ENCODE measurements at places on chromosomes 1 and 21.

GRCh38 chr1:167107456-167107855, 13.6 kb downstream of the STYXL2 start:
- H3K36me3 ChIP-seq: peaks cover 14% of the 10 kb centered on the region
- H3K4me3 ChIP-seq: no peak overlapping the region
- H3K27me3 ChIP-seq: no peaks in the 10 kb centered on the region
- no peak for DNase-seq
- H3K4me1 ChIP-seq: peaks cover 60% of the 10 kb centered on the region

DNA sequence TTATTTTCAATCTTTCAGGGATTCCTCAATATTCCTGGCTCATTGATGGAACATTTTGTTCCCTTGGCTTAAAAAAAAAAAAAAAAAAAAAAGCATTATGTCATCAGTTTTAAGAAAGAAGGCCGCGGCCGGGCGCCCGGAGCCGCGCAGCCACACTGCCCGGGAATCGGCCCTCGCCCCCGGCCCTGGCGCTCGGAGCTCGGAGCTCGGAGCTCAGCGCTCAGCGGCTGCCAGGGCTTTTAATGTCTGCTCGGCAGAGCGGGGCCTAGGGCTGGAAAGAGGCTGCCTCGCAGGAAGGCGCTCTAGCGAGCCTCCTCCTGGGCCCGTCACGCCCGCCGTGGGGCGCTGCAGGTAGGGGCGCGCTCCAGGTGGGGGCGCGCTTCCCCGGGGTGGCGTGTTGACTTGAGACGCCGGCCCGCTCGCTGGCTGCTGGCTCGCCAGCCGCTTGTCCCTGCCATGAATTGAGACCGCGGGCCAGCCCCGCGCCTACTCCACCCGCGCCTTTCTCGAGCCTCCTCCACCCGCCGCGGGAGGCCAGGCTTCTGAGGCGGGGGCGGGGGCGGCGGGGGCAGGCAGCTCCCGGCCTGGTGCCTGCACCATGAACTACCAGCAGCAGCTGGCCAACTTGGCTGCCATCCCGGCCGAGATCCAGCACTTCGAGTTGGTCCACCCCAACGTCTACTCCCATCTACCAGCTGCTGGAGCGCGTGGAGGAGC, 5.4 kb upstream of the TDRD5 start:
- no peaks in the 10 kb centered on the region for H3K4me1 ChIP-seq
- no peak for DNase-seq
- no peaks in the 10 kb centered on the region for H3K36me3 ChIP-seq
- peaks cover 52% of the 10 kb centered on the region for H3K27me3 ChIP-seq

- H3K27me3 ChIP-seq: peaks cover 2% of the 10 kb centered on the region
- no peak overlapping the region for H3K4me3 ChIP-seq
- H3K36me3 ChIP-seq: no peaks in the 10 kb centered on the region
- DNase-seq: no peak
- H3K4me1 ChIP-seq: no peaks in the 10 kb centered on the region
Measured at GRCh38 chr1:44057293-44057692, 26.0 kb upstream of the SLC6A9 start.

GRCh38 chr21:39788383-39788782, 43.4 kb downstream of the IGSF5 start:
- H3K27me3 ChIP-seq: peaks cover 8% of the 10 kb centered on the region
- no peak overlapping the region for H3K4me3 ChIP-seq
- no peaks in the 10 kb centered on the region for H3K4me1 ChIP-seq
- DNase-seq: no peak
- peaks cover 1% of the 10 kb centered on the region for H3K36me3 ChIP-seq

DNA sequence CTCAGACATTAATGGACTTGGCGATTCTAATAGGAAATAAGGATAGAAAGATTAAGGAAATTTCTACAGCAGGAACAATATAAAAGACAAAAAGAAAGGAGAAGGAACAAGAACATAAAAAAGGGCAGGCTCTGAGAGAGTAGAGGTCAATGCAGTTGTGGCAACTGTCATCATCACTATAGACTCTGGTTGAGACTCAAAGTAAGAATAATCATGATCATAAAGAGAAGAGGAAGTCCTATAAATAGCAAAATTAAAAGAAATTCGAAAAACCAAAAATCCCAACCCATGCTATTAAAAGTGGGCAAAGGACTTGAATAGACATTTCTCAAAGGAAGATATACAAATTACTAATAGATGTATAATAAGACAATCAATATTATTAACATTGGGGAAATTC, 14.4 kb upstream of the XCL1 start:
- H3K36me3 ChIP-seq: no peaks in the 10 kb centered on the region
- H3K4me3 ChIP-seq: no peak overlapping the region
- no peaks in the 10 kb centered on the region for H3K27me3 ChIP-seq
- no peak for DNase-seq
- H3K4me1 ChIP-seq: peaks cover 15% of the 10 kb centered on the region
- H3K27ac ChIP-seq: no peak overlapping the region

- H3K36me3 ChIP-seq: no peaks in the 10 kb centered on the region
- no peak overlapping the region for H3K4me3 ChIP-seq
- DNase-seq: no peak
- H3K4me1 ChIP-seq: no peaks in the 10 kb centered on the region
Measured at GRCh38 chr1:87735750-87736149, 407.1 kb downstream of the LMO4 start.

DNA sequence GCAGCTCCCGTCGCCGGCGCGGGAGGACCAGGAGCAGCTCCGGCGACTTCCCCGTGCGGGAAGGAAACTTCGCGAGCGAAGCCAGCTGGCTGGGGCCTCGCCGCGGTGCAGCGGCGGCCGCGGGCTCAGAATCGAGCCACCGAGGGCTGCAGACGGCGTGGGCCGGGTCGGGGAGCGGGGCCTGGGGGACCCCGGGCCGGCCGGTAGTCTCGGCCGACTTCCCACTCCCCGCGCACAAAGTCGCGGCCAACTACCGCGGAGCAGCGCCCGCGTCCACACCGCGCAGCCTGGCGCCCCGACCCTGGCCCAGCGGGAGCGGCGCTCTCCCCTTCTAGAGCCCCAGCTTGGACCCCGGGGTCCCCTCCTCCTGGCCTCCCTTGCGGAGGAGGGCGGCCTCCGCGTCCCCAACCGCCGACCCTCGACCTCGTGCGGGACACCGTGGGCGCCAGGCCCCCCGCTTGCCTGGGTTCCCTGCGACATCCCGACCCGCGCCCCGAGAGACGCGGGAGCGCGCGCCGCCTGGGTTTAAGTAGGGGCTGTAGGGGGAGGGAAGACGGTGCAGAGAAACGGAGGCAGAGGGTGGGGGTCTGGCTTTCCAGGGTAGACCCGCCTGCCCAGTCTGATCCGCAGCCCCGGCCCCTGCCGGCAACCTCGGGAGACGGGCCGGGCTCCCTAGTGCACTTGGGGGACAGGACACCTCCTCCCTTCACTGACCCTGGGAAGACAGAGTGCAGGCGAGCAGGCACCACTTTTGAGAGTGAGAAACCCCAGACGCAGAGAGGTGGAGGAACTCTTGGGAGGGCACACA, 4.7 kb downstream of the PRDM16 start:
- peaks cover 6% of the 10 kb centered on the region for H3K4me1 ChIP-seq
- H3K36me3 ChIP-seq: no peaks in the 10 kb centered on the region
- DNase-seq: no peak
- no peak overlapping the region for H3K27ac ChIP-seq
- peaks cover 9% of the 10 kb centered on the region for H3K27me3 ChIP-seq
